ENCODE measurements at places on chromosomes 16 and 17.

DNA sequence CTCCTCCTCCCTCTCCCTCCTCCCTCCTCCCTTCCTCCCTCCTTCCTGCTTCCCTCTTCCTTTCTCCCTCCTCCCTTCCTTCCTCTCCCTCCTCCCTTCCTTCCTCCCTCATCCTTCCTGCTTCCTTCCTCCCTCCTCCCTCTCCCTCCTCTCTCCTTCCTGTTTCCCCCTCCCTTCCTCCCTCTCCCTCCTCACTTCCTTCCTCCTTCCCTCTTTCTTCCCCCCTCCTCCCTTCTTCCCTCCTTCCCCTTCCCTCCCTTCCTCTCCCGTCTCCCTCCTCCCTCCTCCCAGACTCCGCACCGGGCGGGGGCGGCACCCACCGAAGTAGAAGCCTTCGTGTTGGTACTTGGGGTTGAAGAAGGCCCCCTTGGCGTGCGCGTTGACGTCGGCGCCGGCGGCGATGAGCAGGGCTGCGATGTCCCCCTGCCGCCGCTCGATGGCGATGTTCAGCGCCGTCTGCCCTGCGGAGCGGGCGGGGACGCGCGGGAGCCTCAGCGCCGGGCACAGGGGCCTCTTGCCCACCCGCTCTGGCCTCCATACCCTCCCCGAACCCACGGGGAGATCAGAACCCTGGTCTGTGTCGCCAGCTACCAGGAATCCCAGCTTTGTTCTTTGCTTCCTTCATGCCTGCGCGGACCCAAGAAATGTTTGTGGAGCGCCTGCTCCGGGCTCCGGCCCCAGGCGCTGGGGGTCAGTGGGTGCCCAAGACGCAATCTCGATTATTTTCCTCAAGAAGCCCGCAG lies 22.2 kb downstream of the TRPV3 start:
- DNase-seq: peak; percentile 89

- DNase-seq: peak; percentile 63
These were observed 157.6 kb downstream of the XYLT1 start for GRCh38 chr16:17313085-17313611.

DNA sequence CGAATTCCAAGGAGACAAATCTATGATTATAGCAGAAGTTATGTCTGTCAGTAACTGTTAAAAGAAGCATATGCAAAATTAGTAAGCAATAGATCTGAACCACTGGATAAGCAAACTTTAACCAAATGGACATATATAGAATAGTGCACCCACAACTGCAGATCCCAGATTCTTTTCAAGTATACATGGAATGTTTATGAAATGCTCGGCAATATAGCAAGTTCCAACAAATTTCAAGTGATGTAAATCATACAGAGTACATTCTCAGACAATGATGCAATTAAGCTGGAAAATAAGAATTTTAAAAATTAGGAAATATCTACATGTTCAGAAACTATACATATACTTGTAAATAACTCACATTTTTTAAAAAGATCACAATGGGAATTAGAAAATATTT lies 8.4 kb upstream of the HELZ start:
- no peak for DNase-seq

- DNase-seq: peak; percentile 43
These were observed 96.9 kb downstream of the C16orf78 start for GRCh38 chr16:49470513-49470991.

DNA sequence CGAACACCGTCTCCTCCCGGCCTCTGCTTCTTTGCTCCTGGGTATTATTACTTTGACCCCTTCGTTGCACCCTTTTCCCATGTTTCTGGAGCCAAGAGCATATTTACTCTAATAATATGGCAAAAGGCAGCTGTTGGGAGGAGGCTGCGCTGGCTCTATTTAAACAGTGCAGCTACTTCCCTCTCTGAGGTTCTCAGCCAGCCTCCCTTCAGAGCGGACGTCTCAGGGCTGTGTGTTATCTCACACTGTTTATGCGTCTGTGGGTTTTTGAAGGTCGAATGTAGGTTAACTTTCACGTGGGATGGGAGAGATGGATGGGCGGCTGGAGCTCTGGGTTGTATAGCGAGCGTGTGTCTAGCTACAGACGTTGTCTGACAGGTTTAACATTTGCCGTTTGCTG lies 45.3 kb downstream of the COX4I1 start:
- no peak for DNase-seq

DNA sequence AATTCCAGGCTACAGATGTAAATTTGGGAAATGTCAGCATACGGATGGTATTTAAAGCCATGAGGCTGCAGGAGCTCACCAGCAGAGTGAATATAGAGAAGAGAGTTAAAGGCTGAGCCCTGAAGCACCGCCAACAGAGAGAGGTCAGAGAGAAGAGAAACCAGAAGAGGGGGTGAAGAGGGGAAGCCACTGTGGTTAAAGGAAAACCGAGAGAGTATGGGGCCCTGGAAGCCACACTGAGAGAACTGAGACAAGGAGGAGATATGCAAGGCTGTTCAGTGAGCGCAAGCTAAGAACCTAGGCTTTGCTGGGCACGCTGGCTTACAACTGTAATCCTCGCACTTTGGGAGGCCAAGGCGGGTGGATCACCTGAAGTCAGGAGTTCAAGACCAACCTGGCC lies 24.6 kb downstream of the COPRS start:
- DNase-seq: no peak

- DNase-seq: no peak
These were observed 45.6 kb downstream of the ZDHHC7 start for GRCh38 chr16:84965428-84966415.

GRCh38 chr16:52705122-52705521 lies 158.2 kb upstream of the TOX3 start:
- no peak for DNase-seq

DNA sequence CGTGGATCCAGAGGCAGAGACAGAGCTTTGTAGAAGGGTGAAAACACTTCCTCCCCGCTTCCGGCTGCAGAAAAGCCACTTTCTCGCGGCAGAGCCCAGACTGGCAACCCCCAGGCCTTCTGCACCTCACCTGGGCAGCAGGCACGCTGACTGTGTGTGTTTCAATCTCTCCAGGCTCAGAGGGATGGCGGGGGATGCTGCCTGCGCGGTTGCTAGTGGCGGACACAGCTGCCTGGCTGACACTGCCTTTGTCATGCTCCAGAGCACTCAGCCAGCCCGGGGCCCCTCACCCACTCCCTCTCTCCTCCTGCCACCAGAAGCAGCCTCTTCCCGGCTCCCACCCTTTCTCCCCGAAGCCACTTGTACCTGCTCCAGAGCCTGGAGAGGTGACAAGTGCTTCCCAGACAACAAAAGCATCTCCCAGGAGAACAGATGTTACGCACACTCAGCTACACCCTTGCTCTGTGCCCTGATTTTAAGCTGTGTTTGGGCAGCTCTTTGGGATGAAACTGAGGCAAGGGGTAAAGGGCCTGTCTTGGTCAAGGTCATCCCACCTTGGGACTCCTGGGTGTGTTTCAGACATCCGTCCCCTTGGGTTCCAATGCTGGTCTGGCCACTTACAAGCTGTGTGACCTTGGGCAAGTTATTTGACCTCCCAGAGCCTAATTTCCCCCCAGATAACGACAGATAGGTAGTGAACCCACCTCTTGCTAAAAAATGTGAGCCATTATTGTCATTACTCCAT lies 9.2 kb upstream of the GLIS2 start:
- peak; percentile 75 for DNase-seq

- DNase-seq: no peak
These were observed 61.4 kb downstream of the CYB5B start for GRCh38 chr16:69485816-69486215.

GRCh38 chr16:87304951-87305350 lies 12.2 kb downstream of the C16orf95 start:
- no peak for DNase-seq

GRCh38 chr17:79332011-79332554 lies 257.5 kb downstream of the ENGASE start:
- peak; percentile 70 for DNase-seq

GRCh38 chr16:4392382-4393239 lies 21.0 kb downstream of the VASN start:
- peak; percentile 90 for DNase-seq

DNA sequence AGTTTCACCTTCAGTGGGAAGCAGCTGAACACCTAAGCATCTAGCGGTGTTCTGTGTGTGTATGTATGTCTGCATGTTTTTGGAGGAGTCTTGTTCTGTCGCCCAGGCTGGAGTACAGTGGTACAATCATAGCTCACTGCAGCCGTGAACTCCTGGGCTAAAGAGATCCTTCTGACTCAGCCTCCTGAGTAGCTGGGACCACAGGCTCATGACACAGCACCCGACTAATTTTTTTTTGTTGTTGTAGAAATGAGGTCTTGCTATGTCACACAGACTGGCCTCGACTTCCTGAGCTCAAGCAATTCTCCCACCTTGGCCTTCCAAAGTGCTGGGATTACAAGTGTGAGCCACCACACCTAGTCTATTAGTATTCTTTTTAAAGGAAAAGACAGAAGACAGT lies 30.2 kb upstream of the FAAP100 start:
- DNase-seq: no peak

GRCh38 chr16:83733301-83733700 lies 74.5 kb upstream of the HSBP1 start:
- DNase-seq: no peak

- DNase-seq: no peak
These were observed 49.7 kb downstream of the STAT3 start for GRCh38 chr17:42338427-42338985.

GRCh38 chr17:81173052-81173761 lies 7.2 kb upstream of the AATK start:
- no peak for DNase-seq

GRCh38 chr16:17026600-17027242 lies 444.0 kb downstream of the XYLT1 start:
- DNase-seq: no peak

- peak; percentile 38 for DNase-seq
These were observed 18.7 kb upstream of the ADGRG1 start for GRCh38 chr16:57609541-57610401.

- no peak for DNase-seq
These were observed 74.1 kb upstream of the LHX1 start for GRCh38 chr17:36863131-36863530.

DNA sequence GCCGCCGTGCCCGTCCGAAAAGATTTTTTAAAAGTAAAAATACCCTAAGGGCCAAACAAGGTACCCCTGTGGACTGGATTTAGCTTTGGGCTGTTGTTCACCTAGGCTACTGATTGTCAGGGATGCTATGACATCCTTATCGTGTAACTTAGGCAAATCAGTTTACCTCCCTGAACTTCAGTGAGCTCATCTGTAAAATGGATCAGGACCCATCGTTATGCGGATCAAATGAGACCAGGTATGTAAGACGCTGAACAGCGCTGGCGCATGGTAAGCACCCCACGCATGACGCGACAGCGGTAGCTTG lies 658 bp upstream of the ZNF771 start:
- no peak for DNase-seq

DNA sequence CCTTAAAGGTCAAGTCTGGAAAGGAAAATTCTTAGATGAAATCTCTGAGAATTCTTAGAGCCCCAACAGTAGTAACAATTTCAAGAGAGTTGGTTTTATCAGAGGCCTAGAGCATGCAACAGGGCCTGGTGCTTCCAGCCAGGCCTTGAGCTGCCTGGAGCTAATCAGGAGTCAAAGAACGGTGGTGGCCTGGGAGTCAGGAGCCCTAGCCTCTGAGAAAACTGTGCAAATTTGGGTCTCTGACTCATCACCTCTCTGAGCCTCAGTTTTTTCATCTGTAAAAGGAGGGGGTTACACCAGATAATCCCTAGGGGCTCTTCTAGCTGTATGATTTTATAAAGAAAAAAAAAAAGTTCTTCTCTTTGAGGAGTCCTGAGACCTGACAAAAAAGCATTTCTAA lies 227.3 kb upstream of the RPL38 start:
- DNase-seq: peak; percentile 59

- DNase-seq: no peak
These were observed 141.1 kb downstream of the CCDC182 start for GRCh38 chr17:57603978-57604377.

DNA sequence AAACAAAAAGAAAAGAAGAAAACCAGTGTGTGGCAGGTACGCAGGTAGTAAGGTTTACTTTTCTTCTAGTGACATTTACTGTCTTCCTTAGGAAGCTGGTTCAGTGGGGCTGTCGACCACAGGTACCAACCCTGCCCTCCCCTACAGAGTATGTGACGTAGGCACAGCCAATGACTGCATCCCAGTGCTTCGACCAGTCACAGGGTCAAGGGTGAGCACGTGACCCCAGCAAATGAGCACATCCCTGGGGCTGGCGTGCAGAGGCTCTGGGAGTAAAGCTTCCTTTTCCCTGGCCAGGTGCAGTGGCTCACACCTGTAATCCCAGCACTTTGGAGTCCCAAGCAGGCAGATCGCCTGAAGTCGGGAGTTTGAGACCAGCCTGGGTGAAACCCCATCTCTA lies 38.9 kb upstream of the PLCG2 start:
- peak; percentile 66 for DNase-seq

- peak; percentile 62 for DNase-seq
These were observed 205.4 kb downstream of the ANKFN1 start for GRCh38 chr17:56358651-56359050.
